ENCODE measurements at places on chromosomes 6 and 20. TPM values are rescaled to one million over a fixed set of nuclear protein-coding genes. Genes with fewer than 3 reads are reported as not detected.

The ECT2L gene
- under 0.01 TPM for polyA plus RNA-seq

GRCh38 chr20:39874049-39874893, 814.8 kb downstream of the MAFB start:
- peak; percentile 78 for DNase-seq

- DNase-seq = no peak
Measured at GRCh38 chr6:137223370-137224131, 4.4 kb upstream of the IFNGR1 start.

GRCh38 chr6:21636876-21637275, 43.3 kb downstream of the SOX4 start:
- no peak for DNase-seq

The PLA2G7 gene
- polyA plus RNA-seq = not detected

The LSM14B gene
- polyA plus RNA-seq = 26.4 TPM

DNA sequence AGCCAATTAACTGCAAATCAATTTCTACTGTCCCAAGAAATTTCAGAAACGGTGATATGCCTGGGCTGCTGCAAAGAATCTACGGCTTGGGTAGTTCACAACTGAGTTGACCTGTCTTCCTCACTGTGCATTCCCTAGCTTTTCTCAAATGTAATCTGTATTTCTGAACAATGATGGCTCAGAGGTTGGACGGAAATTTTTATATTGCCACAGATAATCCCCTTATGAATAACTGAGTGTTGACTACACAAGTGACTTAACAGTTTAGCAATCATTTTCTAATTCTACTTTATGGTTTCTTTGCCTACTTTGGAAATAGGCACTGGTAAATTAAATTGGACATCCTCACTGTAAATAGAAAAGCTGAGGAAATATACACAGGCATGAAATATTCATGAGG, 94.5 kb downstream of the ARHGAP18 start:
- no peak for DNase-seq

DNA sequence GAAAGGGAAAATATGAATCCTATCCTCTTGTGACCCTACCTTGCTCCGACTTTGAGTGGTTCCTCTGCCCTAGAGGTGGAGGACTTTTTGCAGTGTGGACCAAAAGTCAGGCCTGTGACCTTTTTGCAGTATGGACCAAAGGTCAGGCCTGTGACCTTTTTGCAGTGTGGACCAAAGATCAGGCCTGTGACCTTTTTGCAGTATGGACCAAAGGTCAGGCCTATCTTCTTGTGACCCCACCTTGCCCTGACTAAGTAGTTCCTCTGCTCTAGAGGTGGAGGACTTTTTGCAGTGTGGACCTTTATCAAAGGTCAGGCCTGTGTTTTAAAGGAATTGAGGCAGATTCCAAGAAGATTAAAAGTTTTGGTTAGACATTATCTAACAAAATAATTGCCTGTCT, 10.9 kb upstream of the ERVFRD-1 start:
- DNase-seq = no peak

- peak; percentile 57 for DNase-seq
Measured at GRCh38 chr6:106163966-106164877, 78.1 kb downstream of the PRDM1 start.

The LINC00237 gene
- polyA plus RNA-seq = not detected

The KCNQ5 gene
- 4.4 TPM for polyA plus RNA-seq

- no peak for DNase-seq
Measured at GRCh38 chr6:63516186-63516944, 55.9 kb upstream of the LOC128125822 start.

DNA sequence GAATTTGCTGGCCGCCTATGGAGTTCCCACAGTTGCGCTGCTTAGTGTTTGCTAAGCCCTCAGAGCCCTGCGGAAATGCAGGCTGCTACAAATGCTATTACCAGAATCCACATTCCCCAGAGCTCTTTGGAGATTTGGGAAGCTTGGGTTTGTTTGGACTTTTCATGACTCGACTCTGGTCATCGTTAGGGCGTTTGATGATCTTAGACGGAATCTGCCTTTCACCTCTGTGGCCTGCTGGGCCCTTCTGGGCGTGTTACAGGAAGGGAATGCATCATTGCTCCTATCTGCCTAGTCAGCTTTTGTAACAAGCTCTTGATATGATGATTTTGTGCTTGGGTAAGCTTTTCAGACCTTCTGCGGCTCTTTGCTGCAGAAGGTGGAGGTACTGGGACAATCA, 50.8 kb downstream of the EYA2 start:
- DNase-seq = no peak

The PTK6 gene
- 0.04 TPM for polyA plus RNA-seq

- DNase-seq = no peak
Measured at GRCh38 chr6:164396071-164397047, 913.0 kb downstream of the C6orf118 start.

- DNase-seq = no peak
Measured at GRCh38 chr6:99184696-99185095, 164.8 kb downstream of the FAXC start.

The SYNCRIP gene
- polyA plus RNA-seq = 34.8 TPM

DNA sequence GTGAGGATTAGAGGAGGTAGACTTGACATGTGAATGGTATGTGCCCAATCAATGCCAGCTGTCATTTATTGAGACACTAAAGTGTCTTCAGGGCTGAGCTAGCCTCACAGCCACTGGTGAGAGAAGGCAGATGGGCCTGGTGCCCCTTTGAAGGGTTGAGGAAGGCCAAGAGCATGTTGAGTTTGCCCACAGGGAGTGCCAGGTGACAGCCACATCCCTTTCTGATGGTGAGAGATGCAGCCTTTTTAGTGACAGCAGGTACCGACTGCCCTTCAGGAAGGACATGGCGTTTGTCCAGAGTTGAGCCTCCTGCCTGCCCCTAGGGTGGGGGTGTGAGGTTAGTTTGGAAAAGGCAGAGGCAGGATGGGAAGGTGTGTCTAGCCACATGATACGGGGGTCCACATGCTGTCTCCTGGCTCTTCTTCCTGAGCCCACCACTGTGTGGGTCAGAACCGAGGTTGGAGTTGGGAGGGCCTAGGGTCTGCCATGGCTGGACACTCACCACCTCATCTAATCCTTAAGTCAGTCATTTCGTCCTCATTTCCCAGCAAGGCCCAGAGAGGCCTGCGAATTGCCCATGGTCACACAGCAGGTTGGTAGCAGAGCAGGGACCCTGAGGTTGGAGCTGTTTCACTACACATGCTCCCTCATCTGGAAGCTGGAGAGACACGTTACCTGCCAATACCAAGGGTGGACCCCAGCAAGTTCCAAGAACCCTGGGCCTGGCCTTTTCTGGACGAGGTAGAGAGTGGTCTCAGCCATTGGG, 32.5 kb downstream of the SPDEF start:
- peak; percentile 28 for DNase-seq

The WFDC2 gene
- polyA plus RNA-seq = 0.31 TPM

- no peak for DNase-seq
Measured at GRCh38 chr6:73369563-73369962, at the start of gene OOEP. Gene OOEP, minus strand, starts transcription at chr6:73369897. Its CDS starts 105 bp downstream, at chr6:73369792.

- no peak for DNase-seq
Measured at GRCh38 chr20:64029293-64030117, 6.5 kb upstream of the C20orf204 start.
